Upper lobe of left lung (tissue), 6 donors: ENCODE measurements at places on chromosomes 2 and 18. TPM values are rescaled to one million over a fixed set of nuclear protein-coding genes. Genes with fewer than 3 reads are reported as not detected.

GRCh38 chr2:69791045-69791444 lies 38.4 kb upstream of the GMCL1 start:
- no peak for DNase-seq
- peaks cover 7% of the 10 kb centered on the region for H3K4me1 ChIP-seq
- no peak overlapping the region for H3K27ac ChIP-seq

DNA sequence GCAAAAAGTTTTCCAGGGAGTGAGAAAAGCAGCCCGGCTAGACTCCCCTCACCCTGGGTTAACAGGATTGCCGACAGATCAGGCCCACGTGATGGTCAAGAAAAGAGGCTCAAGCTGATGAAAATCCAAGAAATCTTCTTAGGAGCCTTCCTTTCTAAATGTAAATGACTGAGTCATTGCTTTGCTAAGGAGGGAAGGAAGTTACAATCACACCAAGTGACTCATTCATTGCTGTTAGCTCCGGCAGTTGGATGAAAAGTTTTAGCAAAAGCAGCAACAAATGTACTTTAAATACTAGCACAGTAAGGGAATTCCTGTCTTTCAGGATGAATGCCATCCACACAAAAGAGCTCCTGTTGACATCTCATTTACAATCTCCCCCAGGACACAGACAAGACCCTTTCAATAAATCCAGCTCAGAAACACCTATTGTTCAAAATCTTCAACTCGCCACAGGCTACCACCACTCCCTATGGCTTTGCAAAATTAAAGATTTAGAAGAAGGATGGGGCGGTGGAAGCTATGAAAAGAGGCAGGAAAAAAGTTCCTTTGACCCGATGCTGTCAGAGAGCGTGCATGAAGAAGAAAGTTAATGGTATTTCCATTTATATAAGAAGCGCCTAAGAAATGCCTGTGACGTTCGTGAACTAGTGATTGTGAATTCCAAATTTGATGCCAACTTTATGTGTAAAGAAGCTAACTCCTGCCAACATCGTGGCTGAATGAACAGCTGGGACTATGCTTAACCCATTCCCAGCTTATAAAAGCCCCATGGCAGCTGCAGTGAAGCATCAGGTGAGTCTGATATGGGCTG lies 153.7 kb downstream of the TGIF1 start:
- H3K4me3 ChIP-seq = peak overlapping the region; percentile 31
- H3K27me3 ChIP-seq = no peaks in the 10 kb centered on the region
- no peak for DNase-seq
- H3K36me3 ChIP-seq = no peaks in the 10 kb centered on the region
- peak overlapping the region; percentile 92 for H3K27ac ChIP-seq

GRCh38 chr2:152822676-152823075 lies 104.3 kb downstream of the ARL6IP6 start:
- DNase-seq = no peak
- no peaks in the 10 kb centered on the region for H3K36me3 ChIP-seq
- H3K27me3 ChIP-seq = no peaks in the 10 kb centered on the region
- no peaks in the 10 kb centered on the region for H3K4me1 ChIP-seq

The RAMP1 gene
- total RNA-seq = 13.5 TPM

GRCh38 chr18:70216788-70217187 lies 11.3 kb upstream of the RTTN start:
- DNase-seq = no peak
- no peak overlapping the region for H3K4me3 ChIP-seq
- no peaks in the 10 kb centered on the region for H3K36me3 ChIP-seq
- H3K27me3 ChIP-seq = no peaks in the 10 kb centered on the region
- no peaks in the 10 kb centered on the region for H3K4me1 ChIP-seq

The THADA gene
- 42.2 TPM for total RNA-seq

The DLGAP1 gene
- 4.6 TPM for total RNA-seq

- H3K4me1 ChIP-seq = no peaks in the 10 kb centered on the region
- H3K36me3 ChIP-seq = no peaks in the 10 kb centered on the region
- H3K27me3 ChIP-seq = no peaks in the 10 kb centered on the region
- H3K4me3 ChIP-seq = no peak overlapping the region
Observed at GRCh38 chr2:5316001-5316490, 376.1 kb upstream of the SOX11 start.

The UGT1A10 gene
- not detected for total RNA-seq

DNA sequence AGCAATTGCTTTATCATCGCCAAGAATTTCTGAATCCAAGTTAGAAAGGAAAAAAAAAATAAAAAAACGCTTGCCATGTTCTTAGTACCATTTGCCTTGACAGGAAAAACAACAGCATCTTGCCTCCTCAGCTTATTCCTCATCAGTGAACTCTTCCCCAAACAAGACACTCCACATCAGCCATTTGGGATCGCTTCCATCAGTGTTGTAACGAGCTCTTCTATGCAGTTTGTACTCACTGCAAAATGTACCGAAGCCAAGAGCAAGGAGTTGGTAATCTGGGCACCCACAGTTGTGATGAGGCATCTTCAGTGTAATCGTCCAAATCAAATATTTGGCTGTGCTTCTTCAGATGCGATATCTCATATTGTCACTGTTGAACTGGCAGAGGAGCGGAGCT lies 503.7 kb downstream of the TMEM182 start:
- H3K4me3 ChIP-seq = no peak overlapping the region
- H3K4me1 ChIP-seq = no peaks in the 10 kb centered on the region

GRCh38 chr2:37582481-37583220 lies 88.8 kb downstream of the CDC42EP3 start:
- H3K4me3 ChIP-seq = no peak overlapping the region
- H3K27ac ChIP-seq = no peak overlapping the region
- no peaks in the 10 kb centered on the region for H3K36me3 ChIP-seq
- peaks cover 20% of the 10 kb centered on the region for H3K4me1 ChIP-seq

DNA sequence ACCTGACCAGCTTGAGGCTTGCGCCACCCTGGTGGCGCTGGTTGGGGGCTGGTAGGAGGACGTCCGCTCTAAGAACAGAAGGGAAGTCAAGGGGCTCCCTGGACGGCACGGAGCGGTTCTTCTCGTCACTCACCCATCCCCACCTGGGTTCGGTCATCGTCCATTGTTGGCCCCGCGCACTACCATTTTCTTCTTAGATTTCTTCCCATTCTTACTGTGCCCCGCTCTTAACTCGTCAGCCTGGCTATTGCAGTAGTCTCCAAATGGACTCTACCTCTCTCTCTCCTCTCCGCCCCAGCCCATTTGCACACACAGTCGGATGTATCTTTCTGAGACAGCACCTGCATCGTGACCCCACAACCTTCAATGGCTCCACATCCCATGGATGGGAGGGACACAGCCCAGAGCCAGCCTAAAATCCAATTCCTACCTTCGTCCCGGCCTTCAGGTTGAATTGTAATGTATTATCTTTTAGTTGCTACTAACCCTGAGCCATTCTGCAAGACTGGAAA lies 814 bp upstream of the RAB1A start:
- H3K4me3 ChIP-seq = peak overlapping the region; percentile 73
- H3K36me3 ChIP-seq = no peaks in the 10 kb centered on the region
- peak overlapping the region; percentile 99 for H3K27ac ChIP-seq
- no peak for DNase-seq
- no peaks in the 10 kb centered on the region for H3K27me3 ChIP-seq
- H3K4me1 ChIP-seq = peaks cover 28% of the 10 kb centered on the region

- DNase-seq = no peak
- no peak overlapping the region for H3K4me3 ChIP-seq
- no peaks in the 10 kb centered on the region for H3K27me3 ChIP-seq
- no peak overlapping the region for H3K27ac ChIP-seq
- no peaks in the 10 kb centered on the region for H3K36me3 ChIP-seq
- no peaks in the 10 kb centered on the region for H3K4me1 ChIP-seq
Observed at GRCh38 chr2:9908639-9909038, 42.9 kb upstream of the GRHL1 start.

- no peaks in the 10 kb centered on the region for H3K36me3 ChIP-seq
- DNase-seq = no peak
- H3K4me3 ChIP-seq = no peak overlapping the region
- no peaks in the 10 kb centered on the region for H3K27me3 ChIP-seq
- H3K27ac ChIP-seq = no peak overlapping the region
Observed at GRCh38 chr18:79521416-79522205, 125.9 kb downstream of the NFATC1 start.

- H3K4me3 ChIP-seq = no peak overlapping the region
- H3K27ac ChIP-seq = no peak overlapping the region
- no peaks in the 10 kb centered on the region for H3K4me1 ChIP-seq
Observed at GRCh38 chr18:74377776-74378175, 62.1 kb downstream of the C18orf63 start.

The FHOD3 gene
- total RNA-seq = 2.4 TPM

The C2orf80 gene
- total RNA-seq = not detected

- DNase-seq = no peak
- no peak overlapping the region for H3K4me3 ChIP-seq
- no peak overlapping the region for H3K27ac ChIP-seq
- H3K36me3 ChIP-seq = no peaks in the 10 kb centered on the region
Observed at GRCh38 chr2:40244675-40245074, 207.2 kb downstream of the SLC8A1 start.

GRCh38 chr2:201842131-201842860 lies 36.0 kb downstream of the CDK15 start:
- no peaks in the 10 kb centered on the region for H3K36me3 ChIP-seq
- no peak overlapping the region for H3K4me3 ChIP-seq
- no peaks in the 10 kb centered on the region for H3K27me3 ChIP-seq
- no peak overlapping the region for H3K27ac ChIP-seq
- H3K4me1 ChIP-seq = no peaks in the 10 kb centered on the region
- DNase-seq = no peak

- peak; percentile 43 for DNase-seq
- no peak overlapping the region for H3K4me3 ChIP-seq
- H3K36me3 ChIP-seq = no peaks in the 10 kb centered on the region
- no peaks in the 10 kb centered on the region for H3K4me1 ChIP-seq
- H3K27ac ChIP-seq = no peak overlapping the region
Observed at GRCh38 chr2:176709149-176709951, 440.1 kb downstream of the MTX2 start.

- H3K36me3 ChIP-seq = no peaks in the 10 kb centered on the region
- no peaks in the 10 kb centered on the region for H3K27me3 ChIP-seq
- no peak overlapping the region for H3K4me3 ChIP-seq
- no peak overlapping the region for H3K27ac ChIP-seq
Observed at GRCh38 chr18:43539862-43540261, 262.6 kb upstream of the SYT4 start.

The HMSD gene
- total RNA-seq = 0.30 TPM

The LYPD6 gene
- total RNA-seq = 0.15 TPM

DNA sequence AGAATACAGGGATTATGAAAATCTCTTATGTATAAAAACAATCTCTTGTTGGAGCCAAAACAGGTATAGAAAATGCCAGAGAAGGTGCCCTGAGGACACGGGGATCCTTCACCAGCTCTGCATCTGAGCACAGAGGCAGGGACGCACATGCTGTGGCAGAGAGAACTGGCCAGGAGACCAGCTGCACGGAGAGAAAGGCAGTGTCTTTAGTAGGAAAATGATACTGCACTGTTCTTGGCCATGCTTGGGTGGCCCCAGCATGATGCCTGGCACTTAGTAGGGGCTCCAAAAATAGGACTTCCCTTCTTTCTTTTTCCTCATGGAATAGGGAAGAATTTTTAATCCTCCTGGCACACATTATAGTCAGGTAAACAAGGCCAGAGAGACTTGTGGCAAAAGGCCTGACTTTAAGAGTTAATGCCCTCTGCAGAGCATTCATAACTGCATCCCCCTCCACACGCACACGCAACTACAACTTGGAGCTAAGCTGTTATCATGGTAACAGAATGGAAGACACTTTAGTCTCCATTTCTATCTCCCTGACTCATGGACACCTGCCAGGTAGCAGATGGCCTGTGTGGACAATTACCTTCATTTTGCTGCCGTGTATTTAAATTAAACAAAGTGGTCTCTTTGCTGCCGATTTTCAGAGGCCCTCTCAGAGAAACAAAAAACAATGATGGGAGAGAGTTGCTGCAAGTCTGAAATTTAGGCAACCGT lies 59.7 kb upstream of the DNMT3A start:
- no peaks in the 10 kb centered on the region for H3K4me1 ChIP-seq
- no peak overlapping the region for H3K4me3 ChIP-seq
- H3K36me3 ChIP-seq = no peaks in the 10 kb centered on the region
- no peak for DNase-seq
- H3K27ac ChIP-seq = no peak overlapping the region

DNA sequence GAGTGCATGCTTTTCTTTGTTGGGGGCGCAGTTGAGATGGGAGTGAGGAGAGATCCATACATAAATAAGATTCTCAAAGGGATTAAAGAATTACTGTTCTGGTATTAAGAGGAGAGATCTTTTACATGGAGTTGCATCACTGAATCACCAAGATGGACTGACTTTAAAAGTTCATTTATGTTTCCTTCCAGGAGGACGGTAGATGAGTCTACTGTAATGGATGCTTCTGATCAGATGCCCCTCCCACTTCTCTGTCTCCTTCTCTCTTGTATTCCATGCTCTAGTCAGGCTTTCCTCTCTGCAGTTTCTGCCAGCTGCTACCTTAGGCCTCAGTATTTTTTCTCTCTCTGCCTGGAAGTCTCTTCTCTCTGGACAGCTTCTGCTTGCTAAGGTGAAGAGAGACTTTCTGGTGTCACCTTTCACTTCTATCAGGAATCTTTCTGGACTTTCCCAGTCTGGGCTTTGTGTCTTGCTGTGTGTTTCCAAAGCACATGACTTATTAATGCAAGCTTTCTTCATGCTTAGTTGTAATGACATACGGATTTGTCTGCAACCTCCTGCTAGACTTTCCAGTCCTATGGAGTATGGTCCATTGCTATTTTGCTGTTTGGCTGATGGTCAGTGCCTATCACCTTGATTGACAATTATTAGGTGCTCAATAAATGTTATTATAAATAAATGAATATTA lies 23.6 kb downstream of the FAM171B start:
- no peaks in the 10 kb centered on the region for H3K27me3 ChIP-seq
- no peaks in the 10 kb centered on the region for H3K4me1 ChIP-seq
- H3K4me3 ChIP-seq = no peak overlapping the region
- no peak overlapping the region for H3K27ac ChIP-seq
- no peak for DNase-seq
- H3K36me3 ChIP-seq = no peaks in the 10 kb centered on the region

The HNRNPA3 gene
- total RNA-seq = 78.6 TPM

The HOXD4 gene
- total RNA-seq = not detected

GRCh38 chr2:20567159-20567925 lies 83.6 kb downstream of the HS1BP3 start:
- DNase-seq = no peak
- H3K27me3 ChIP-seq = no peaks in the 10 kb centered on the region
- H3K4me1 ChIP-seq = peaks cover 19% of the 10 kb centered on the region
- no peak overlapping the region for H3K4me3 ChIP-seq
- no peak overlapping the region for H3K27ac ChIP-seq

The RFTN2 gene
- 2.3 TPM for total RNA-seq

- H3K4me1 ChIP-seq = no peaks in the 10 kb centered on the region
- H3K36me3 ChIP-seq = no peaks in the 10 kb centered on the region
- H3K27me3 ChIP-seq = no peaks in the 10 kb centered on the region
Observed at GRCh38 chr2:52345082-52345481, 1313.2 kb upstream of the NRXN1 start.

- DNase-seq = no peak
Observed at GRCh38 chr2:69306393-69306821, 80.6 kb downstream of the GFPT1 start.

The ANO7 gene
- 1.1 TPM for total RNA-seq

- H3K4me3 ChIP-seq = no peak overlapping the region
- H3K4me1 ChIP-seq = peaks cover 18% of the 10 kb centered on the region
- H3K27ac ChIP-seq = peak overlapping the region; percentile 71
- DNase-seq = no peak
- H3K27me3 ChIP-seq = no peaks in the 10 kb centered on the region
Observed at GRCh38 chr2:234292205-234292961, 204.5 kb downstream of the ARL4C start.
